ENCODE measurements at places on chromosomes 4 and X. TPM values are rescaled to one million over a fixed set of nuclear protein-coding genes. Genes with fewer than 3 reads are reported as not detected.

The IL2 gene
- total RNA-seq = not detected

The MFAP3L gene
- 18.2 TPM for total RNA-seq

The BANK1 gene
- not detected for total RNA-seq

The FAM47A gene
- not detected for total RNA-seq

The SPIN2A gene
- 0.37 TPM for total RNA-seq

The TMEM144 gene
- total RNA-seq = not detected

The MND1 gene
- total RNA-seq = 18.8 TPM

The SLC49A3 gene
- not detected for total RNA-seq

The MXRA5 gene
- total RNA-seq = not detected

The MAGEA1 gene
- total RNA-seq = 15.2 TPM

The EDA gene
- total RNA-seq = 2.0 TPM

The VEGFD gene
- 0.37 TPM for total RNA-seq

The BEND4 gene
- total RNA-seq = 1.2 TPM
